ENCODE measurements at places on chromosomes 4 and X. TPM values are rescaled to one million over a fixed set of nuclear protein-coding genes. Genes with fewer than 3 reads are reported as not detected.

DNA sequence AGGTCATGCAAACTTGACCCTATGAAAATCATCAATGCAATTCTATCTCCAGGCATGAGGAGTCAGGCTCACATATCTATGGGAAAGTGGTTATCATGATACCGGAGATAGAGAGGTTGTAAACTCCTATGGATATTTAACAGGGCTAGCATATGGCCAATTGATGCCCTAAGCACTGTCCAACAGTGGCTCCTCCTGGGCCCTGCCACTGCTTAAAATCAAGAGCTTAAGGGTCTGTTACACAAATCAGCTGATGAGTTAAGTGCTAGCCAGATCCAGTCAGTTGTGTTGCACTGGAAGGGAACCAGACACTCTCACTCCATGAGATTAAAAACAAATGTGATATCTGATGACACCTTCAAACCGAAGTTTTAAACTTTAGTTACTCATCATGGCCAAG, 337.6 kb downstream of the STIM2 start:
- no peak for DNase-seq

GRCh38 chr4:5037553-5038551, 13.4 kb upstream of the STK32B start:
- no peak for DNase-seq

GUCY2F gene
- not detected for total RNA-seq

DNA sequence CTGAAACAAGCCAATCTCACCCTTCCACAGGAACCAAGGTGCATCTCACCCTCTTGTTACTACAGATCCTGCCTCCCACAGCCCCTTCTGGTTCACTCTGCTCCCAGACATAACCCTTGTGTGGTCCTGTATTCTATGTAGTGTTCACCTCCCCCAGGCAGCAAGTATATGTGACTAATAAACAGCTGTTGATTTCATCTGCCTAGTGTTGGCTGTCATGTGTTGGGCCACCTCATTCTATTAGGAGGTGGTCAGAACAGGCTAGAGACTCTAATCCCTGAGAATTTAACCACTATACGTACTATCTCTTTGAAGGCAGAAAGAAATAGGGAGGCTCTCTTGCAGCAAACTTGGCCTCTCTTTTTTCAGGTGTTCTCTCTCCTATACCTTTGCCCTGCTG, 134.3 kb upstream of the RPL34 start:
- DNase-seq, result no peak

DNA sequence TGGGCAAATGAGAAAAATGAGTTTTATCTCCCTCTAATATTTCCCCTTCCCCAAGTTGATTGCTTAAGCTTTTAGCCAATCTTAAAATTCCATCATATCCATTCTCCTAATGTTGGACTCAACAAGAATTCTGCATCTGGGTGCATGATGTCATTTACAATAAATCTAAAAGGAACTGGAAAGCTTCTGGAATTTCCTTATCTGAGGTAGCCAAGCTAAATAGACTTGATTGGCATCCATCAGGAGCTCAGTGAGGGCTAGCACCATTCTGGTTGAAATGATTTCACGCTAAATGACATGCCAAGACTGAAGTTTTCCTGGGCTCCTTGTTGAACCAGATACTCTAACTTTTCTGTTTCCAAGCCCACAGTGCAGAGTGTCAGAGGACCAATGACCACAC, 110.3 kb upstream of the SCML1 start:
- DNase-seq, result no peak

- DNase-seq, result peak; percentile 58
Observed at GRCh38 chr4:54657551-54658251, at the start of gene KIT. TSS of gene KIT (plus strand) at chr4:54657957. CDS start at chr4:54658015, 58 bp downstream.

AMTN gene
- total RNA-seq, result not detected

TREX2 gene
- 1.1 TPM for total RNA-seq

GRCh38 chrX:72255445-72255844, 16.6 kb upstream of the ERCC6L start:
- DNase-seq, result no peak

DNA sequence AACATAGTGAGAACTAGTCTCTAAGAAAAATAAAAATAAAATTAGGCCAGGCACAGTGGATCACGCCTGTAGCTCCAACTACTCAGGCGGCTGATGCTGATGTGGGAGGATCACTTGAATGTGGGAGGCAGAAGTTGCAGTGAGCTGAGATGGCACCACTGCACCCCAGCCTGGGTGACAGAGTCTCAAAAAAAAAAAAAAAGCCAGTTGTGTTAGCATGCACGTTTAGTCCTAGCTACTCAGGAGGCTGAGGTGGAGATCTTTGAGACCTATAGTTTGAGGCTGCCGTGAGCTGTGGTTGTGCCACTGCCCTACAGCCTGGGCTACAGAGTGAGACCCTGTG, 2.5 kb downstream of the DCK start:
- DNase-seq, result peak; percentile 72

GRCh38 chr4:113221990-113222389, 172.5 kb downstream of the ANK2 start:
- no peak for DNase-seq

Measured in activated CD4-positive, alpha-beta T cell treated with anti-CD3 and anti-CD28 coated beads, Interleukin-2, amount 10 ng/mL, durations not matched to agents 24 days and 14 days (primary cell).